ENCODE measurements at places on chromosomes 4 and X.

DNA sequence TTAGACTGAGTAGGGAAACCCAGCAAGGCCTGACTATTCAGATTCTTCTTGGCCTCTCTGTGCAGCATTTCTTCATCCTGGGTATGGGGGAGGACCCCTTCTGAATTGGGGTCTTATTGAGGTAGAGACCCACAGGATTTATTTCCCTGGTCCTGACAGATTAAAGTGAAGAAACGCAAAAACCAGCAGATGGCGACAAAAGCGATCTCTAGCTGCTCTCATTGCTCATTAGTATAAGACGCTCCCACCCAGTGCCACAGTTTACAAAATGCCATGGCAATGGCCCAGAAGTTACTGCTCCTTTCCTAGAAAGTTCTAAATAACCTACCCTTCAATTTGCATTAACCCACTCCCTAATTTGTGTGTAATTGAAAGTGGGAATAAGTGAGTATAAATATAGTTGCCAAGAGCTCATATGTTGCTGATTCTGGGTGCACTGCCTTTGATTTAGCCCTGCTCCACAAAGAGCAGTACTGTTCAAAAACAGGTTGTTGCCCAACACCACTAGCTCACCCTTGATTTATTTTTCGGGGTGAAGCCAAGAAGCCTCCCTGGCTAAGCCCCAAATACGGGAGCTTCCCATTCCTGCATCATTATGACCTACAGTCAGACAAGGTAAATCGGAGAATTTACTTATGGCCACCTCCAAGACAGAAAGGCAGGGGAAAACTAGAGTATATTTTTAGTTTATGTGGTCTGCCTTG, 3.7 kb upstream of the BEX4 start:
- no peak for DNase-seq

GRCh38 chrX:10557166-10557565, 63.2 kb downstream of the MID1 start:
- no peak for DNase-seq

DNA sequence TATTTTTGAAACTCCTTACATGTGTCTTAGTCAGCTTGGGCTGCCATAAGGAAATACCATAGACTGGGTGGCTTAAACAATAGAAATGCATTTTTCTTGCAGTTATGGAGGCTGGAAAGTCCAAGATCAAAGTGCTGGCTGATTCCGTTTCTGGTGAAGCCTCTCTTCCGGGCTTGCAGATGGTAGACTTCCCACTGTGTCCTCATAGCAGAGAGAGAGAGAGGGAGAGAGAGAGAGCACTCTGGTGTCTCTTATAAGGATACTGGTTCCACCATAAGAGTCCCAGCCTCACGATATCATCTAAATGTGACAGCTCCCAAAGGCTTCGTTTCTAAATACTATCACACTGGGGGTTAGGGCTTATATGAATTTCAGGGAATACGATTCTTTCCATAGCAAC, 39.7 kb downstream of the ENPEP start:
- DNase-seq, result no peak

DNA sequence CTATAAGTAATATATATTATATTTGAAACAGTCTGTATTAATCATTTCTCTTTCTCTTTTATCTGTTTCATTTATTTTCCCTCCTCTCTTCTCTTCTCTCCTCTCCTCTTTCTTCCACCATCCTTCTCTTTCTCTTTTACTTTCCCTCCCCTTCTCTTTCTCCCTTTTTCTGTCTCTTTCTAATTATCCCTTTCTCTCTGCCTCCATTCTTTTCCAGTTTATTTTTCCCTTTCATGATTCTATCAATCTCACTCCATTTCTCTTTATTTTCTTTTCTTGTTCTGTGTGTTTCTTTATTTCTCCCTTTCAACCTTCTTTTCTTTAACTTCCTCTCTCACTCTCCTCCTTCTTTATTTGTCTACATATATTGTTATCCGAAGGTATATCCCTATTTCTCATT, 399.8 kb upstream of the POU3F4 start:
- no peak for DNase-seq

DNA sequence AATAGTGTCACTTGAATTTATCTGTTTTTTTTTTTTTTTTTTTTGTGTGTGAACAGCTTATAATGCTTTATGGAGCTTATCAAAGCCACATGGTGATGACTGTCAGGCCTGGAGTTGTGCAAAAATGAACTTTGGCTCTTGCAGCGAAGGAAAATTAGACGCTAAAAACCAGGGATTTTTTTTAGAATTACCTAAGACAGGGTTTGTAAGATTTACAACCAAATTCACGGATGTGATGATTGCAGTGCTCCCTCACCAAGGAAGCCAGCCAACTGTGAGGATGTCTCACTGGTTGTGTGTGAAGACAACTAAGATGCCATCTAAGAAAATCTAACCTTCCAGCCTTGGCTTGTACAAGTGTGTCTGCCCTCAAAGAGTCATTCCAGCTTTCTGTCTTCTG, 127.1 kb upstream of the SLC4A4 start:
- DNase-seq, result no peak

GRCh38 chr4:26573389-26573794, 10.5 kb upstream of the TBC1D19 start:
- no peak for DNase-seq
